Epithelial cell of proximal tubule (primary cell): ENCODE measurements at places on chromosomes 6 and 20.
A peak's percentile ranks its signal among the peaks of the same experiment; 100 is the strongest.

DNA sequence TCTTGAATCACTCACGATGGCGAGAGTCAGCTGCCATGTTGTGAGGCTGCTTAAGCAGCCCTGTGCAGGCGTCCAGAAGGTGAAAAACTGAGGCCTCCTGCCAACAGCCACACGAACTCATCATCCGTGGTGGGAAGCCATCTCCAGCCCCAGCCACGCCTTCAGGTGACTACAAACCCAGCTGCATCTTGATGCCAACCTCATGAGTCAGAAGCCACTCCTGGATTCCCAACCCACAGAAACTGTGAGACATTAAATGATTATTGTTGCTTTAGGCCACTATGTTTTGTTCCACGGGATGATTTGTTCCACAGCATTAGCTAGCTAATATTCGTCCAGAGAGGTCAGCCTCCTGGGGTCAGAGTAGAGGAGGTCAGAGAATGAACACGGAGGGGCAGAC, 80.5 kb downstream of the SNX5 start:
- DNase-seq = no peak

DNA sequence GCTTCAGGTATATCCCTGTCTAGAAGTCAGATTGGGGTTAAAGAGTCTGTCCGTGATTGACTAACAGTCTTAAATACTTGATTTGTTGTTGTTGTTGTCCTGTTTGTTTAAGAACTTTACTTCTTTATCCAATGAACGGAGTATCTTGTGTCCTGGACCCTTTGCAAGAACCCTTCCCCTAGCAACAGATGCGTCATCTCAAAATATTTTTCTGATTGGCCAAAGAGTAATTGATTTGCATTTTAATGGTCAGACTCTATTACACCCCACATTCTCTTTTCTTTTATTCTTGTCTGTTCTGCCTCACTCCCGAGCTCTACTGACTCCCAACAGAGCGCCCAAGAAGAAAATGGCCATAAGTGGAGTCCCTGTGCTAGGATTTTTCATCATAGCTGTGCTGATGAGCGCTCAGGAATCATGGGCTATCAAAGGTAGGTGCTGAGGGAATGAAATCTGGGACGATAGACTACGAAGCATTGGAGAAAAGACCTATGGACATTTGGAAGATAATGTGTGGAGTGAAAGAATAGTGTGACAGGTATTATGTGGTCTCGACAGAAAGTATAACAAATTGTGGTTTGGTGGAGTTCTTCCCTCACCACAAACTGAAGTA, at the start of gene HLA-DRA:
Gene HLA-DRA (plus strand): TSS at position 286 of the 613 bp plus-strand sequence. CDS start 64 bp downstream, at position 350.
- peak; percentile 15 for DNase-seq

- no peak for DNase-seq
Observed at GRCh38 chr20:49865559-49865958, 49.8 kb downstream of the SPATA2 start.

DNA sequence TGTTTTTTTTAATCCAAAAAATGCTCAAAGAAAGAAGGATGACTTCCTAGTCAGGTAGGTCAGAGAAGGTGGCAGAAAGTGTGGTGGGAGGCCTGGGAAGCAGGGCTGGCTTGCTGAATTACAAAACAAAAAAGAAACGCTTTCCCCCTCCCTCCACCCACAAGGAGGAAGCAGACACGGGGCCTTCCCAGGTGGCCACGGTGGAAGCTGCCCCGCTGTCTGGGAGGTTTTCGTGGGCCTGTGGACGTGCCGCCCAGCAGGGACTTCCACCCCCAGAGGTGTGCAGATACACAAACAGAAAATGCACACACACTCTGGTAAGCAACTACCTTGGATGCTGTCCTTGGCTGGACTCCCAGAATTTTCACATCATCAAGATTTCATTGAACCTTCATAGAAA, 198.2 kb upstream of the CDH4 start:
- no peak for DNase-seq

GRCh38 chr6:91654357-91654756, 1067.5 kb upstream of the MAP3K7 start:
- DNase-seq = no peak

DNA sequence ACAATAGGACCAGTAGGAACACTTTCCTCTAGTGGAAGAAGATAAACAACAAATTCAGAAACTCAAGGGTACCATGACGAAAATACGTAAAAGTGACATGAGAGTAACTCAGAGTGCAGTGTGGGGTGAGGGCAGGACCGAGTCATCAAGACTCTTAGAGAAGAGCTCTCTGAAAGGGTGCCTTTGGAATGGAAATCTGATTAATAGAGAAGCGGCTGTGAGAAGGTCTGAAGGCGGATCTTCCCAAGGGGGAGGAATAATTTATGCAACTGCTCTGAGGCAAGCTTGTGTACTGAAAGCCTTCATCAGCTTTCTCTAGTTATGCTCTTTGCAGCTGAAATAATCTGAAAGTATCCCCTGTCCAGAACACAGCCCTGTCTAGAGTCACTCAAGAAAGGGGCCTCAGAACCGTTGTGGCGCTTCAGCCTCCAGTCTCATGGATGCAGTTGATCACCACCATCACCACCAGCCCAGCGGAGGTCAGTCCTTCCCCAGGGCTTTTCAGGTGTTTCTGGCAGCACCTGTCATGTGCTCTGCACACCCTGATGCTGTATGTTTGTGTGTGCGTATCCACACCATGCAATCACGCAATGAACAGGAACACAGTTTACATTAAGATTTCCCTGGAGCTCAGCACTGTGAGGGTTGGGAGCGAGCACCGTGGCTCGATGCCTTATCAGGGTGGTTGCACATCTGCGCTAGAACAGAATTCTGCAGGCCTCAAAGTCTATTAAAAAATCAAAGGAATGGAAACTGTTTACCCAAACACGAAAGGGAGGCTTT, 396.5 kb downstream of the SMOC2 start:
- no peak for DNase-seq

DNA sequence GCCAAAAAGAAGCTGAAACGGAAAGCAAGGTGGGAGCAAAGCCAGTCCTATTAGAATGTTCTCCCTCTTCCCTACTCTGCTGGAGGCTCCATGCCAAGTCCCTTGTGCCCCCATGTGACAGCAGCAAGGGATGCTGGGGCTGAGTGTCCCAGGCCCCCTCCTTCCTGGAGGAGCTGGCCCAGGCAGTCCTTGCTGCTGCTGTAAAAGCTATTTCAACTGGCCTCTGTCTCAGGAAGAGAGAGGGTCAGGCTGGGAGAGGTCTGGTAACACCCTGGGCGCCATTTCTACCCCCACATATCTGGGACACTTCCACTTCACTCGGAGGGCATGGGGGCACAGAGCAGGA, 25.0 kb downstream of the TTBK1 start:
- no peak for DNase-seq

- no peak for DNase-seq
Observed at GRCh38 chr6:102679865-102680264, 1286.4 kb downstream of the GRIK2 start.

- DNase-seq = no peak
Observed at GRCh38 chr6:134840086-134840867, 109.6 kb downstream of the ALDH8A1 start.

DNA sequence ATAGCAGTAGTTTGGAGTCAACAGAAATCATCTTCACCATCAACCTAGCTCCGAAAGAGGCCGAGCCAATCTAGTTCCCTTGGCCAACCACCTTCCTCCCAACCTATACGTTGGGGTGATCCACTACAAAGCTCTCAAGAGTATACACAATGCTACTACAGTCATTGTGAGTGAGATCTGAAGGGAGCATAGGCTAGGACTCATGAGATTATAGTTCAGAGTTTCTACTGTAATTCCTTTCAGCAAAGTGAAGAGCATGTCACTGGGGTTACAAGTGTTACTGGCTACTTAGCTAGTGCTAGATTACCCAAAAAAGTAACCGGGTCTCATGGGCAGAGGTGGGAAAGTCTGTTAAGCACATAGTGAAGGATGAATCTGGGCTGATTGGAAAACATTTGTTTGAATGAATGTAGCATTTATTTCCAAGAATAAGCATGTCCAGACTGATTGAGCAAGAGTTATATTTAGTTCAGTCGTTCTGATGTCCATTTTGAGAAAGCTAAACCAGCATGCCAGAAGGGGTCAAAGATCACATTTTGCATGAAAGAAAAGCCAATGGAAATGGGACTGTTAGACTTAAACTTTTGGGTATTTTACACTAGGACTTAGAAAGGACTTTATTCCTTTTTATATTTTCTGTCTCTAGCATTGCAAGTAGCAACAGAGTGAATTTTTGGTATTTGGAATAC, 10.5 kb upstream of the ESR1 start:
- no peak for DNase-seq

- no peak for DNase-seq
Observed at GRCh38 chr6:42093582-42094329, 43.4 kb downstream of the TAF8 start.

GRCh38 chr6:109977791-109978173, 329 bp upstream of the GPR6 start:
- DNase-seq = no peak

- DNase-seq = peak; percentile 16
Observed at GRCh38 chr6:155795173-155795796, 339.6 kb upstream of the NOX3 start.

DNA sequence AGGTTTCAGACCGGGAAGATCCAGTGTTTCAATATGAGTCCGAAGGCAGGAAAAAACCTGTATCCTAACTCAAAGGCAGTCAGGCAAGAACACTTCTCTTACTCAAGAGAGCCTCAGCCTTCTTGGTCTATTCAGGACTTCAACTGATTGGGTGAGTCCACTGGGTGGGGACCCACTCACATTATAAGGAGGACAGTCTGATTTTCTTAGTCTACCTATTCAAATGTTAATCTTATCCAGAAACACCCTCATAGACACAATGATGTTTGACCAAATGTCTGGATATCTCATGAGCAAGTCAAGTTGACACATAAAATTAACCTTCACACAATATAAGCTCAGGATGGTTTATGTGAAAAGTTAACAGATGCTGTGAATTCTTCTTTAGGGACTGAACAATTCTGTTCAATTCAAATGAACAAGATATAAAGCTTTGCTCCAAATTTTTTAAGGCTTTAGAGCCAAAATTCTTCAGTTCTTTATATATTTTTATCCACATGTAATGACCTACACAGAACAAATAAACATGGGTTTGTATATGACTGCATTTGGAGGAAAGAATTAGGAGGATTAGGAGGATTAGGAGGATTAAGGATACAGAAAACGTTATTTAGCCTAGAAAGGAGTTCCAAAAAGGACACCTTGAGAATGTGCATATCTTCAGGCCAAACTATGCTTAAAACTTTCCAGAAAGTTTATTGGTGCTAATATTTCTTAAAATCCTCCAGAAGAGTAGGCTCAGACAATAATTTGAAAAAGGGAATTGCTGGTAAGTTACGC, 35.3 kb upstream of the LAMA2 start:
- no peak for DNase-seq

DNA sequence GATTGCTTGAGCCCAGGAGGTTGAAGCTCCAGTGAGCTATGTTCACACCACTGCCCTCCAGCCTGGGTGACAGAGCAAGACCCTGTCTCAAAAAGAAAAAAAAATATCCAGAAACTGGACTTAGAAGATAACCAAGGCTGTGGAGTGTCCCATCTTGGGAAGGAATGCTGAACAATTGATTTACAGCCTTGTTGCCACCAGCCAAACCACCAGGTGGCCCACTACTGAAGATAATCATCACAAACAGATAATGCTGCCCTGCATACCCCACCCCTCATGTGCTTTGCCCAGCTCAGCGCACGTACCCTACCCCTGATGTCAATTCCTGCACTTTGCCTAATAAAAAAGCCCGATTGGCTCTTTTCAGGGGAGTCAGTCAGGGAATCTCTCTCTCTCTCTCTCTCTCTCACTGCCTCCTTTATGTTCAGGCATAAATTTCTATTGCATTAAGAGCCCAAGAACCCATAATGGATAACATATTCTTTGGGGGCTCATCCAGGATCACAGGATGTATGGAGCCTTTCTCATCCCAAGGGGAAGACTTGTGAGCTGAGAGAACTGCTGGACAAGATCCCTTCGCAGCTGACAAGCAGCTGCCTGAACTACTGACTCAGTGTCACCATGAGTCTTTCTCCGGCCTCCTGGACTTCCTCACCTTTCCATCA, 166.4 kb downstream of the CD24 start:
- DNase-seq = no peak

- no peak for DNase-seq
Observed at GRCh38 chr6:124674042-124674441, 288.2 kb upstream of the RNF217 start.

DNA sequence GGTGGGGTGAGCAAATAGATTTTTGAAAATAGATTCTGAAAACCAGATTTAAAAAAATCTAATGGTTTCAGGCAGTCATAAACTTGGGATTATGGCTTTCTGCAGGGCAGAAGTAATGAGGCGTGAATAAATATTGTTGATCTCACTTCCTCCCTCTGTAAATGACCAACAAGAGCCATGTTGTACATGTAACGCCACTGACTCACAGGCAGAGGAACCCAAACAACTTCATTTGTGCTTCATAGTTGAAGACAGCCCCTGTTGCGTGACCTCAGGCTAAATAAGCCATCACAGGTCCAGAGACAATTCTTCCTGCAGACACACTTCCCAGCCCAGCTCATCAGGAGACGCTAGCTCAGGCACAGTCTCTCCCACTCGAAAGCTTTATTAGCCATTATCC, 59.1 kb upstream of the F13A1 start:
- DNase-seq = peak; percentile 49

DNA sequence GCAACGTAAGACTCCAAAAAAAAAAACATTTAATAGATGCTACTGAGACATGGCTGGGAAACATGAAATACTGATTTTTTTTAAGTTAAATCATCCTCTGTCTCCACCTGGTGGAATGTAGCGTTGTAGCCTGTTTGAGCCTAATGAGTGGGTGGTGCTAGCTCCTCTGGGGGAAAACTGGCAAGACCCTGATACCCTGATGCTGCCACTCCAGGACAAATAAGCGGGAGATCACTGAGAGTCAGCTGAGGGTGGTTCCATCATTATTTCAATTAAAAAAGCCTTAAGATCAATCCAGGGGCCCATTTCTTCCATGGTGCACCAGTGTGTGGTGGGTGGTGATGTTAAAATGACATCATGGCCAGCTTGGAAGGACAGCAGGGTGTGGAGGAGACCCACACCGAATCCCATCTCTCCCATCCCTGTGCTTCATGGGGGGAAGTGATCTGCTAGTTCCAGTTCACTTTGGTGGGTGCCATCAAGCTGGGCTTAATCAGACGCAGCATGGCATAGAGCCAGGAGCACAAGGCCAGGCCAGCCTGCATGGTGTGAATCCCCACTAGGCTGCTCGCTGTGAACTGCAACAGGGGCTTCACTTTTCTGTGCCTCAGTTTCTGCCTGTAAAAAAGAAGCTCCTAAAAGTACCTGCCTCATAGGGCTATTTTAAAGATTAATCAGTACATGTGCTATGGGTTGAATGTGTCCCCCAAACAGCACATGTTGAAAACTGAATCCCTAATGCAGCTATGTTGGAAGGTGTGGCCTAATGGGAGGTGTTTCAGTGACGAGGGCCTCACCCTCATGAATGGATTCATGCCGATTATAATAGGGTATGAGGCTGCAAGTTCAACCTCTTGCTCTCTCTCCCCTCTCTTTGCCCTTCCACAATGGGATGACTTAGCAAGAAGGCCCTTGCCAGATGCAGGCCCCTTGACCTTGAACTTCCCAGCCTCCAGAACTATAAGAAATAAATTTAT, 13.0 kb upstream of the MRPS10 start:
- DNase-seq = no peak

- no peak for DNase-seq
Observed at GRCh38 chr20:45611054-45611453, 18.5 kb upstream of the WFDC10A start.
